ENCODE measurements at places on chromosomes 12 and 14.

- DNase-seq: no peak
These were observed 23.0 kb downstream of the VPS37B start for GRCh38 chr12:122872815-122873361.

GRCh38 chr12:106769078-106769477 is 5.4 kb upstream of the RIC8B start:
- no peak for DNase-seq

- no peak for DNase-seq
These were observed 60.3 kb downstream of the NUAK1 start for GRCh38 chr12:106078358-106079010.

DNA sequence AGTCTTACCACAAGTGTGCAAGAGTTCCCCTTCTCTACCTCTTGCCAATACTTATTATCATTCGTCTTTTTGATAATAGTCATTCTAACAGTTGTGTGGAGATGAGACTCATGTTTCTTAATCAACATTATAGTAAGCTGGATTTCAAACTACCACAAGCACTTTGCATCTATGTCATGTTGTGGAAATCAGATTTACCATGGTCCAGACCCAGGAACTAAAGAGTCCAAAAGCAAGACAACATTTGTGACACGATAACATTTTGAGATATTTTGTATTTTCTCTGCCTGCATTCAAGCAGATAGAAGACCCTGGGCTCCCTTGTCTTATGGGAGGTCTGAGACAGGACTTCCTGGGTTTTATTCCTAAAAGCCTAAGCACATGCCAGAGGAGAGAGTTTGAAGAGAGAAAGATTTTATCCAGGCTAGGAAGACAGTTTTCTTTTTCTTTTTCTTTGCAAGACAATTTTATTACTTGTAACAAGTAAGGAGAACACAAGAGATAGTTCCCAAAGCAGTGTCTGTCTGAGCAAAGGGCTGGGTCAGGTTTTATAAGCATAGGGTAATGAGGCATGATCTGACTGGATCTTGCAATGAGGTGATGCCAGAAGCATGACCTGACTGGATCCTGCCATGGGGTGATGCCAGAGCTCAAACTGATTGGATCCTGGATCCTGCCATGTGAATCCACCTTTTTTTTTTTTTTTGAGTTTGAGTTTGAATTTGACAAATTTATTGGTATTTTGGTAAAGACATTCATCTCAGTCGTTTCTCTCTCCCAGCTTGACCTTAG is 180.5 kb upstream of the HMGA2 start:
- DNase-seq: no peak

DNA sequence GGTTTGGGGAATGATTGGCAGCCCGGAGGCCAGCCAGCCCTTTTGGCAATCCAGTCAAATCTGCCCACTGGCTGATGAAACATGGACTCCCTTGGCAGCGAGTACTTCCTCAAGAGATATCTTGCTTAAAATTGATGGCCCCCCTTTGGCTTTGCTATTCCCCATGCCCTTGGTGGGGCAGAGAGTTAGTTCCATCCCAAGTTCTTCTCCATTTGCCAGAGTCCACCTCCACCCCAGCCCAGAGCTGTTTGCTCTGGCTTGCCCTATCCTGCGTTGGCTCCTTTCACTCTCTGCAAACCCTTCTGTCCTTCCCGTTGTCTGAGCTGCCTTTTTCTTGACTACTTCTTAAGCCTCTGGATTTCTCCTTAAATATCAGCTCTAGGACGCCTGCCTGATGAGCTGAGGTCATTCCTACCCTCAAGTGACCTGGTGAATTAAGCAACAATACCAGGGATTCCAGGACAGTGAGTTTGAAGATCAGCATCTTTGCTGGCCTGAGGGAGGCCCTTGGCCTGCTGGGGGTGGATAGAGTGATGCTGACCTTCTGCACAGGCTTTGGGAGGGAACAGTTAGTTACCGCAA is 212.0 kb downstream of the CACNA1C start:
- DNase-seq: no peak

DNA sequence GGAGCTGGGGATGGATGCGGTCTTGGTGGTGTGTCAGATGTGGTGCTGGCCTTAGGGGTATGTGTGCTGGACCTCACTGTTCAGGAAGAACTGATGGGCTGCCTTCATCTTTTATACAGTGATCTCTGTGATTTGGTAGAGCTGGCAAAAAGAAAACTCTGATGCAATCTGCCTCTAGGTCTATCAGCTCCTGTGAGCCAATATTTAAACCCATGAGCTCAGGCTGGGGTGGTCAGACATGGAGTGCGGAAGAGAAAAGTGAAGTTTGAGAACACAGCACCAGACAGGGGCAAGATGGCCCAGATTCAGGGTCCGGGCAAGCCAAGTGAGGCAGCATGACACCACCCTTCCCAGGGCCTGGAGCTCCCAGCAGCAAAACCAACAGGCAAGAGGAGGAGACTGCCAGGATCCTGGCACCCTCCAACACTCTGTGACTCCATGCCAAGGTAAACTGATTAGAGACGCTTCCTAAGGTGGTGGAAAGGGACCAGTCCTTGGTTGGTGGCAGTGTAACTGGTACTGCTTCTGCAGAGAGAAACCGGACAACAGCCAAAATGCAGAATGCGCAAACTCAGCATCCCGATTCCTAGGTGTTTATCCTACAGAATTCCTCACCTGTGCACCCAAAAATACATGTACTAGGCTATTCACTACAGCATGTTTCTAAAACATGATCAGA is 82.3 kb downstream of the CHGA start:
- DNase-seq: no peak

DNA sequence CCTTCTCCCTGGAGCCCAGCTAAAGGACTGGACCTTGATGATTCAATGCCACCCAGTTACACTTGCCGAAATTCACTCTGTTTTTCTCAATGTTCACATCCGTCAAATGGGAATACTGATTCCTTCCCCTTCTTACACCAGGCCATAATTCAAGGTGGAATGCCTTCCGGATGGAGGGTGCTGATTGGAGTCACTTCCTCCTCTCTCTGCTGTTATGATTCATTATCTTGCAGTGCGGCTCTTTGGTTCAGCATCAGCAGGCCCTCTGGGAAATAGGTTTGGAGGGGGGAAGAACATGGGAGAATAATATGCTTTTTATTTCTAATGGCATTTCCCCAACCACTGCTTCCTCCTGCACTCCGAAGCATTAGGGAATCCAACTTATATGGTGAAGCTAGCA is 390.6 kb upstream of the TBX3 start:
- no peak for DNase-seq
